ENCODE measurements at places on chromosomes 5 and 9. TPM values are rescaled to one million over a fixed set of nuclear protein-coding genes. Genes with fewer than 3 reads are reported as not detected.

GRCh38 chr5:115132465-115132864 is 37.2 kb downstream of the TRIM36 start:
- DNase-seq = no peak

GRCh38 chr5:55708732-55709131 is 3.4 kb downstream of the SLC38A9 start:
- no peak for DNase-seq

DNA sequence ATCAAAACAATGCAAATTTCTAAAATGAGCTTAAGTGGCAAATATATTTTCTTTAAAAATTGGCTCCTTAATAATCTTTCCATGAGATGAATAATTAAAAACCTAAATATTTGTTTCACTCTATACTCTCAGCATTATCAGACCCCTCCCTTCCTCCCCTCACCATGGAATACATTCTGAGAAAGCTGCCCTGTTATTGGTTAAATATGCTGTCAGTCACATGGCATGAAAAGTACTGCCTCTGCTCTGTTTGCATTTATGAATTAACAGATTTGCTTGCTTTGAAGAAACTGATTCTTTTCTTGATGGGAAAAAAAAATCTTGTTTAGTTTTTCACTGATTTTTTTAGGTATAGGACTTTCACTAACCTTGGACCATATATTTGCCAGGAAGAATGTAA is 17.0 kb upstream of the RPS23 start:
- DNase-seq = no peak

DNA sequence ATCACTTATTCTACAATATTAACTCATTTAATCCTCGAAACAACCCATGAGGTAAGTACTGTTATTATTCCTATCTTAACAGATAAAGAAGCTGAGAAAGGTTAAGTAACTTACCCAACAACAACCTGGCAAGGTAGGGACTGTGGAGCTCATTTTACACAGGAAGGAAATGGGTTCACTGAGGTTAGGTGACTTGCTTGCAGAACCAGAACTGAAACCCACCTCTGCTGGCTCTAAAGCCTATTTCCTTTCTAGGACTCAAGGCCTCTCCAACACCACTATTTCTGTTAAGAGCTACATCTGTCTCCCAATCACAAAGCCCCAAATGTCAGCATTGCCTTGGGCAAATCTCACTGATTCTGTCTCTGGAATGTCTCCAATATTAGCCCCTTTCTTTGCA is 38.9 kb upstream of the IFNK start:
- no peak for DNase-seq

DNA sequence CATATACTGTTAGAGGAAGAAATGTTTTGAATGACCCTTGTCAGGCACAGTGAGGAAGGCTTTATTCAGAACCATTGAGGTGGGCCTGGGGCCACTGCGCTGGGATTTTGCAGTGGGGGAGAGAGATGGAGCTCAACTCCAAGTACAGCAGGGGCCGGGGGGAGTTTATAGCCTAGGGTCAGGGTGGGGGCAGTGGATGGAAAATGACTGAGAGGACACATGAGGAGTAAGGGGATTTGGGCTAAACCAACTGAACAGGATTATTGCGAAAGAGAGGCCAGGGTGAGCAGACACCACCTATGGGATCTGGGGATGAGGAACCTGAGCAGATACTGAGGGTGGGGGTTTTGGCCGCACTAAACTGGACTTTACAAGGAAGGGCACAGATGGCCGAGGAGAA is 6.3 kb downstream of the CEP72 start:
- DNase-seq = no peak

DNA sequence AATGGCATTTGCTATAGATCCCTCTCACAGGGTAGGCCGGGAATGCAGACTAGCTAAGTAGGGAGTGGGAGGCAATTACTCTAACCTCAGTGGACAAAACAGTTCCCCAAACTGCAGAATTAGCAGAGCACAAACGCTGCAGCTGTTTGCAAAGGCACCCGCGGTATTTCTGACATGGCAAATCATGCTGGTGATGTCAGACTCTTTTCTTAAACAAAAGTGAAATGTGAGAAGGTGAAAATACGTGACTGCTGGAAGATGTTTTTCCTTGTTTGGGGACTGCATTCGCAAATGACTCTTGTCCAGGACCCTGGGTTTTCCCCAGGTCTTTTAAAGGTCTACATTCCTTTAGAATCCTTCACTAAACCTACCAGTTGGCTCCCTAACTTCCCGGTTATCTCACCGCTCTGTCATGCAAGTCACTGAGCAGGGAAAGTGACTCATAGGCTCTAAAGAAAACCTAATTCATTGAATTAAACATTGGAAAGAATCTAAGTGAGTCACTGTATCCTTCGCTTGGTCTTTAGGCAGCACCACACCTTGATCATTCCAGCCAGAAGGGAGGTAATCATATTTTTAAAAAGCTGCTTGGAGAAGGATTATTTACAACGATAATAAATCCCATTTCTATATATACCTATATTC is 91.5 kb upstream of the DNAH5 start:
- peak; percentile 71 for DNase-seq

DNA sequence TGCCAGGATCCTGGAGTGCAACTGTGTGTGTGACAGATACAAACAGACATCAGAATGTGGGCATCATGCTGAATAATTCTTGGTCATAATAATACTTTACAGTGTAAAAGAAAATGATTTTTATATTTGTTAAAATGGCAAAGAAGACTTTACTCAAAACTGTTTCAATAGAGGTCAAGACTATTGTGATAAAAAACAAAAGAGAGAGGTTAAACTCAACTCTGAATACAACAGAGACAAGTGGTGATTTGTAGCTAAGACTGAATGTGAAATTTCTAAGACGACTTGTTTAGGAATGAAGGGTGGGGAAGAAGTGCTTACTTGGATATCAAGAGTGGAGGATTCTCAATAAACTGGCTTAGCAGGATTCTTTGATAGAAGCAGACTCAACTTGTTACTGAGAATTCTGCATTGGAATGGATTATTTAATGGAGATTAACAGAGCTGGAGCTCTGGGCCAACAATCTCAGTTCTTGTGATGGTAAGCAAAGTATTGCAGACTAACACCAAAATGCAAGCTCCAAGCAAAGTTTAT is 457.4 kb upstream of the CDH18 start:
- DNase-seq = no peak

Gene KCNV2
- not detected for total RNA-seq

Gene QRFP
- not detected for total RNA-seq

Measured in HT-29 (cell line).